NCI-H1694 (cell line): ENCODE measurements at places on chromosomes 5 and 9.

GRCh38 chr9:108469654-108470053 lies 386.1 kb downstream of the ACTL7B start:
- no peak for DNase-seq

- no peak for DNase-seq
Measured at GRCh38 chr9:11086561-11086960, 473.8 kb upstream of the PTPRD start.

DNA sequence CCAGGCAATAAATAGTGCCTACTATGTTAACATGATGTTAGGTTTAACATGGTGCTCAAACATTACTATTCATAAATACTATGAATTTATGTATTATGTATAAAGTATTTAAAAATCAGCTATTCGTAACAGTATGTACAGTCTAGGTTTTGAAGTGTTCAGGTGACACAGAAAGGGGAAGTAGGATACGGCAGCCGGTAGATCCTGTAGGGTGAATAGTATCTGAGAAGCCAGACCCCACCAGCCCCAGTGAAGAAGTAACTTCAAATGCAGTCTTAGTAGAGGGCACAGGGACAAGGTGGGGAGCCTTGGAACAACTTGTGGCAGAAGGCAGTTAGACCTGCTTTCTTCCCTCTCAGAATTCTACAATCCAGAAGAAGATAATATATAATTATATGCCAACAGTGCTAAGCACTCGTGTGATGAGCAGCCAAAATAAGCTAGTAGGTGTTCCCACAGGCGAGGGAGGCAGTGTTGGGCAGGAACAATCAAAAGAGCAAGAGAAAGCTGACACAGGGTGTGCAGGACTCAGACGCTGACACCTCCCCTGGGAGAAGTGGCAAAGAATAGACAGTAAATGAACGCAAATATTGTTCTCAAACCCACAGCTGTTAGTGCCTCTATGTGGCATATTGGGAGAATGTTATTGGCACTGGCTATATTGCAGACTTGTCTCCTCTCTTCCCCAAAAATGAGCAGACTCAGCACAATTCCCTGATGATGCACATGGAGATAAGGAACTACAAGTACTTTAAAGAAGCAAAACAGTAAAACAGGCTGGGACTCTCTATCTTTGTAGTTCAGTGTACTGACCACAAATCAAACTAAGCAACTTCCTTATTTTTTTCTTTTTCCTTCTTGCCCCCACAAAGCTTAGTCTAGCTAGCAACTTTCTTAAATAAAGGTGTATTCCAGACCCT lies 4.6 kb downstream of the ZNF367 start:
- DNase-seq, result peak; percentile 15

DNA sequence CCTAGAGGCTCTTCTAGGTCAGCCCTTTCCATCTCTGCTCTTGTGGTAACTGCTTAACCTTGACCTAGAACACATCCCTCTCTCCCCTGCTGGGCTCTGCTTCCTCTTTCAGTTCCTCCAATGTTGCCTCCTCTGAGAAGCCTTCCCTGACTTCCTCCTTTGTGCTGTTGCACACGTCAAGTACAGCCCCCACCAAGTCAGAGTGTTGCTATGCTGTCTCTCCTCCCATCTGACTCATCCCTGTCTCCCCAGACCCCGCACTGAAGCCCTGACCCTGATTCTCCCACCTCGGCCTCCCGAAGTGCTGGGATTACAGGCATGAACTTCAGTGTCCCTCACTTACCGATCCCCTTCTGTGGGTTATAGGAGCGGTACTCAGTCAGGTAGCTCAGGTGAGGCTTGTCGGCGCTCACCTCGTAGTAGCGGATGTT lies 10.4 kb upstream of the TRIM14 start:
- DNase-seq, result no peak

- DNase-seq, result no peak
Measured at GRCh38 chr5:94072116-94072515, 330.7 kb upstream of the POU5F2 start.

DNA sequence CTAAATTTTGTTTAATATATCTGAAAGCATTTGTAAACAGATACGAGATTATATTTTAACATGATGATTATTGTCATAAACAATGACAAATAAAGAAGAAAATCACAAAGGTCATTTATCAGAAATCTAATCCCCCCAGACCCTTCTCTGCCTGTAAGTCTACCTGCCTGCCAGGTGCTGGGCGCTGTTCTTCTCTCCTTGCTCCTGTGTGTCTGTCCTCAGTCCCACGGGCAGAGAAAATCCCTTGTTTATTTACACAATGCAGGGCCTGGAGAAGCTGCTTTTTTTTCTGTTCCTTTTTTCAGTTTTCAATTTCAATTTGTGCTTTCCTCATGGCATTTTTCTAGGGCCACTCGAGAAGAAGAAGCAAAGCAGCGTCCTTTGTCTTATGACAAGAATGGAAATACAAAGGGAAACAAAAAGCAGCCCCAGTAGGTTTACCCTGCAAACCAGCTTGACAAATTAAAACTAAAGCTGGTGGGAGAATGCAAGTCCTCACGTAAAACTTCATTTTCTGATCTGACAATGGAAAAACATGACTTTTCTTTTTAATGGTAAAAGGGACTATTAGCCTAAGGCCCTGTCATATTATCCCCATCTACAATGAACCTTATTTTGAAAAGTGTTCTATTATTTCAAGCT lies 282.4 kb upstream of the KLF9 start:
- DNase-seq, result no peak

GRCh38 chr5:177519463-177520235 lies 2.9 kb upstream of the DDX41 start:
- no peak for DNase-seq

- no peak for DNase-seq
Measured at GRCh38 chr9:72805238-72805637, 147.6 kb downstream of the ALDH1A1 start.

DNA sequence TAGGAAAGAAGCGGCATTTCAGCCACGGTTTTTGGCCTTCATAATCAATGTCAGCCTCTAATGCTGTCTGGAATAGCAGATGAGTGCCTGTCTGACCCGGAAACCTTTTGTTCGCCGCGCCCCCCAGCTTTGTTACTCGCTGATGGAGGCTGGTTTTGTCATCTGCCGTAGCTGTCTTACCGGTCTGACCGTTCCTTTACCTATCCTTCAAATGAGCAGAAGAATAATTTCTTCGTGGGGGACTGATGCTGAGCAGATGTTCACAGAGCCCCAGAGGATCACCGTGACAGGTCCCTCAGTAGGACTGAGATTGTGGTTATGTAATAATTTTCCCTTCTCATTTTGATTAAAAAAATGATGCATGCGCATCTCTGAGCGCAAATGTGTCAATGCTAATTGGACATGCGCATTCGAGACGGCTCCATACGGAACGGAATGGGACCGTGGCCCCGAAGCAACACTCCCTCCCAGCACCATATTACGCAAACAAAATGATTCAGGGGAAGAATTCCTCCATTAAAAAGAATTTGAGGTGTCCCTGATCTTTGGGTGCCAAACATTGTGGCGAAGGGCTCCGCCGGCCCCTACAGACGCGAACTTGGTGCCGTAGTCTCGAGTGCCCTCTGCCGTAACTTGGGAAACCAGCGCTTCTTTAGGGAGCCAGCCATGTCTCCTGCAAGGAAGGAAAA lies 27.6 kb downstream of the TLX3 start:
- peak; percentile 11 for DNase-seq

- no peak for DNase-seq
Measured at GRCh38 chr5:113866763-113867162, 353.3 kb downstream of the YTHDC2 start.

DNA sequence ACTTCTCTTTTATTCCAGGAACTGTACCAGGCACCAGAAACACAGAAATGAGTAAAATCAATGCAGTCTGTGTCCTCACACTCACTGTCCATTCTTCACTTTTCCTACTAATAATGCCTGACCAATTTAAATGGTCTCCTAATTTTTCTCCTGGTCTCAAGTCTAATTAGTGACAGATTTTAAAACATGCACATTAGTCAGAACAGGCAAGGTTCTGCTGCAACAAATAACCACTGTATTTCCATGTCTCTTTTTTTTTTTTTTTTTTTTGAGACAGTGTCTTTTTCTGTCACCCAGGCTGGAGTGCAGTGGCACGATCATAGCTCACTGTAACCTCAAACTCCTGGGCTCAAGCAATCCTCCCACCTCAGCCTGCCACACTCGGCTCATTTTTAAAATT lies 99.6 kb downstream of the CEMIP2 start:
- DNase-seq, result no peak

- no peak for DNase-seq
Measured at GRCh38 chr5:9356351-9356825, 189.5 kb downstream of the SEMA5A start.

GRCh38 chr5:179265514-179266290 lies 79.6 kb downstream of the ADAMTS2 start:
- no peak for DNase-seq

GRCh38 chr9:137319739-137320551 lies 17.9 kb upstream of the NRARP start:
- no peak for DNase-seq

DNA sequence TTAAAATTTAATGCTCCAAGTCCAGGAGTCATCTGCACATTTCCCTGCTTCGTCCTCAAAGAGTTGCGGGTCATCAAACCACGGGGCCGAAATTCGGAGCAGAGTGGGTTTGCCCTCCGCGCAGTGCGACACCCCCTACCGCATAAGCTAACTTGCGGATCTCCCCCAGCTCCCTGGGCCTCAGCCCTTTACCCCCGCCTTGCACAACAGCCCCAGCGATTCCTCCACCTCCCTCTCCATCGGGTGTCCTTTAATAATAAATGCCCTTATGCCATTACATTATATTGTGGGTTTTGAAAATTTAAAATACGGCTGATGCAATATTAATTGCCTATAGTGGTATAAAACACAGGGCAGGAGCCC lies 3.9 kb downstream of the POU4F3 start:
- no peak for DNase-seq

DNA sequence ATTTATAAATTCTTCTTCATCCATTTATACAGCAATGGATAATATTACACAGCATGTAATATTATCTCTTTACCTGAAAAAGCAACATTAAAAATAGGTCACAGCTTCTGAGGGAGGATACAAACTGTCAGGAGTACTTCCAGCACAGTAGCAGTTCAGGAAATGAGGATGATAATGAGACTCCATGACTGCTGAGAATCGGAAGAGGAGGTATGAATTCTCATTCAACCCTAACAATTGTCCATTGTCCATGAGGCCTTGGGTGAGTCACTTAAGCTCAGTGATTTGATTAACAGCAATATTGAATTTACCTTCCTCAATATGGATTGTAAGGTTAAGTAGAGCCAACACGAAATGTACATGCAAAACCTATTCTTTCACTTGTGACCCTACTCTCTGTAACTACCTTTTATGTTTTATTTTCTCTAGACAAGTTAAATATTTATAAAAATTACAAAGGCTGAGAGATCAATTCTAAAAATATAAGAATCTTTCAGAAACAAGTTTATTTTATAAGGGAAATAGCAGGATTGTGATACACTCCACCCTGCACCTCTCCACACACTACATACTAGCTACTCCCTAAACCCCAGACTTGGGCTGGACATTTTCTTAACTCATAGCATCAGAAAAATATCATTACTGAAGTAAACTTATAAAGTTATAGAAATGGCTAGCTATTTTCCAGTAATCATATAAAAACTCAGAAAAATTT lies 159.1 kb upstream of the ACOT12 start:
- DNase-seq, result no peak

GRCh38 chr9:12838546-12838945 lies 63.7 kb downstream of the LURAP1L start:
- DNase-seq, result no peak

- peak; percentile 98 for DNase-seq
Measured at GRCh38 chr5:43389679-43390329, 22.4 kb downstream of the CCL28 start.

- no peak for DNase-seq
Measured at GRCh38 chr9:93978551-93978950, 23.4 kb upstream of the BARX1 start.

- DNase-seq, result no peak
Measured at GRCh38 chr5:20231040-20231439, 243.0 kb upstream of the CDH18 start.

DNA sequence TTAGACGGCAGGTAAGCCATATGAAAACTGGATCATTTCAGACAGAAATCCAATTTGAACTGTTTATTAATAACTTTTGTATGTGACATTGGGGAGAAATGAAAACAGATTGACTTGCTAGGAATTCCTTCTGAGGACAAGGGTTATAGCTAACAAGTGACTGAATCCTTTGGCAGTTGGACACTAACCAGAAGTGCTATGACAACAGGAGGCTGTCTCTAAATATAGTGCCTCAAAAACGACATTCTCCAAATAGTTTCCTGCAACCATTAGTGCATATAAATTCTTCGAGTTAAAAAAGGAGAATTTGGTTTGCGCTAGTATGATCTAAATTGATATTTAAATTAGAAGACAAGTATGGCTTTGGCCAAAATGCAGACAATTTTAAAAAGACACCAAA lies 338.6 kb downstream of the PTPRD start:
- no peak for DNase-seq

DNA sequence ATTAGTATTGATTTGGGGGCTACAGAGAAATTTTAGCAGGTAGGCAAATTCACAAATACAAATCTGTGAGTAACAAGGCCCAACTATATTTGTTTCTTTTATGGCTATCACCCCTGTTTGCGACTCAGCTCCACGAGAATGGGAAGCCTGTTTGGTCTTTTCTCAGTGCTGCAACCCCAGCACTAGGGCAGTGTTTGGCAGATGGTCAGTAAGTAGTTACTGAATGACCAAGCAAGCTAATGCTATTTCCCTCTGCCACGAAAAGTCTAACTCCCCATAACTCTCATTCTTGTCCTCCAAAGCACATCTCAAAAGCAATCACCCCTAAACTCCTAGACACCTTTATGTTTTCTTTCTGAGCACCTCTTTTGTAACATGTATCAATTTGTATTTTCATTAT lies 245.6 kb downstream of the DNAH5 start:
- no peak for DNase-seq

GRCh38 chr9:110282739-110283081 lies 26.4 kb upstream of the TXN start:
- no peak for DNase-seq

DNA sequence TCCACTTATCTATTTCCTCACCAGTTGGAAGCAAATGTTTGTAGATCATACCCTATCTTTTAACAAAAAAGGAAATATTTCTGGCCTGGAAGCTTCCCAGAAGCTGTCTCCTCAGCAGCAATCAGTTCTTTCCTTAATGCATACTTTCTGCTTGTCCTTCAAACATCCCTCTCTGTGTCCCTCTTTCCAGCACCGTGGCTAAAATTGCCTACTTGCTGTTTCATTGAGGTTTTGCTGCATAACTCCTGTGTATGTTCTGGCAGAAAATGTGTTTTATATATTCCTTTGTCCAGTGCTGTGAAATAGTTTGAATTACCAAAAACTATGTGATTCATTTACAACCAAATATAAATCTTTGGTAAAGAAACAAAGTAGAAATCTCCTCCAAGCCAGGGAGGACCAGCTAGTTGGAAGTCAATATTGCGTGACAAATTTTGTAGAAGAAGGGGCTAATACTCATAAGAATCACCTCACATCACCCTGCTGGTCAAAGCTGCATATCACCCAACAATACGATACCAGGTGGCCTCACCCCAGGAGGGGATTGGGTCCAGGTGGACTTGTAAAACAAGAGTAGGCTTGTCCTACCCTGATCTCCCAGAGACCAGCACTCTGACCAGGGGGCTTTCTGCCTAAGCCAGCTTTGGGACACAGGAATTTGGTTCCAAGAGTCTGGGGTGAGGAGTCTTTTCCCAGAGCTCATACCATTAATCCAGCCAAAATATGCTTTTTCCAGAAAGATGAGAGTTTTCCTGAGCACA lies 198.4 kb upstream of the SNX2 start:
- DNase-seq, result no peak
